ENCODE measurements at places on chromosomes 1 and 21.

- no peak for DNase-seq
Measured at GRCh38 chr1:62462370-62462769, 25.5 kb downstream of the USP1 start.

DNA sequence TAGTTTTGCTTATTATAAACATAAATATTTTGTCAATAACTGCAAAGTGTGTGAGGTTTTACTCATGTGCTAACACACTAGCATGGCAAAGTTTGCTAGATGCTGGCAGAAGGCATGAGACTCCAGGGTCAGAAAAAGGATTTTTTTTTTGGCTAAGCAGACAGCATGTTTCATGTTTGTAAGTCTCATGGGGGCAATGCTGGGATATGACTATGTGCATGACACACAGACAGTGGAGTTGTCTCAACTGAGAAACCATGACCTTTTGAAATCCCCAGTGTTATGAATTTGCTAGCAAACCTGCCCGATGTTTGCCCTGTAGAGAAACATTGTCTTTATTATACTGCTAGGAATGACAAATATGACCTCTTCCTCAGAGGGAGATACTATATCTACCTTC is 448.2 kb downstream of the BRINP3 start:
- no peak for DNase-seq

DNA sequence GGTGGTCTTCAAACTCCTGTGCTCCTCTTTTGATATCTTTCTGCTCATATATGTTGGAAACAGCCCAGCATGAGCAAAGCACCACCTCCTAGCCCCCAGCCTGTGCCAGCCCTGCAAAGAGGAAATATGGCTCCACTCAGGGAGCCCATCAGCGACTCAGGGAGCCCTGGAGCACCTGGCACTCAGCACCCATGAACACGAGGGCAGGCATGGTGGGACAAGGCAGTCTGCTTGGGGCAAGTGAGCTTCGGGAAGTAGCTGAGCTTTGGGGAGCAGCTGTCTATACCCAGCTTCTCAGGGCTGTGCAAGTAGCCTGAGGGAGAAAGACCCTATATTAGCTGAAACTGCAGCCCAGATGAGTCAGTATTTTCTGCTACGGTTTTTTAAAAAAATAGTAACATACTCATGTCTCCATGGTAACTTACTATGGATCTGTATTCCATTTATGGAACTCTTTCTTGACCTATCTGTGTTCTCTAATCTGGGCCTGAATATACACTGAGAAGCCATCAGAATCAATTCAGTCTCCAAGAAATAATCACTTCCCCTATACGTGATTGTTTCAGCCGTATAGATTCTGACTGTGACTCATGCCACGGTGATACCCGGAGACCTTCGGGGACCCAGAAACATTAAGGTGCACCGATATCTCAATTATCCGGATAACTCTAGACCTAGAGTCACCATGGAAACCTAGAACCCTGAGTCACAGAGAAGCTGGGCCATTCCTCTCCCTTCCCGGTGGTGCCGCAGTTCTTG is 1.5 kb upstream of the ETS2 start:
- peak; percentile 21 for DNase-seq

DNA sequence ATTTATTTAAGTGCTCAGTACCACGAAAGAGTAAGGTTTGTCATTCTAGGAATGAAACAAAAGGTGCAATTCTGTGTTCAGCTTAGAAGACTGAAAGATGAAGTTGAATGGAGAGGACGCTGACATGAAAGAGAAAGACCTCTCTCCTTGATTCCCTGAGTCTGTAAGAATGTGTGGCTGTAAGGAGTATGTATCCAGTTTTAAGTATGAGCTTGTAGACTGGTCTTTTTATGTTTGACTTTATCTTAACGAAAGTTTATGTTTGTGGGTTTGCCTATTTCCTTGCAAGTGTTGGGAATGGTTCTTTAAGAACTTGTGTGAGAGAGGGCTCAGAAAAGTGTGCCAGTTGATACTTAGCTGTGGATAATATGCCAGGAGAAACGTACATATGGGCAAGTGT is 1.4 kb downstream of the CHD1L start:
- no peak for DNase-seq

DNA sequence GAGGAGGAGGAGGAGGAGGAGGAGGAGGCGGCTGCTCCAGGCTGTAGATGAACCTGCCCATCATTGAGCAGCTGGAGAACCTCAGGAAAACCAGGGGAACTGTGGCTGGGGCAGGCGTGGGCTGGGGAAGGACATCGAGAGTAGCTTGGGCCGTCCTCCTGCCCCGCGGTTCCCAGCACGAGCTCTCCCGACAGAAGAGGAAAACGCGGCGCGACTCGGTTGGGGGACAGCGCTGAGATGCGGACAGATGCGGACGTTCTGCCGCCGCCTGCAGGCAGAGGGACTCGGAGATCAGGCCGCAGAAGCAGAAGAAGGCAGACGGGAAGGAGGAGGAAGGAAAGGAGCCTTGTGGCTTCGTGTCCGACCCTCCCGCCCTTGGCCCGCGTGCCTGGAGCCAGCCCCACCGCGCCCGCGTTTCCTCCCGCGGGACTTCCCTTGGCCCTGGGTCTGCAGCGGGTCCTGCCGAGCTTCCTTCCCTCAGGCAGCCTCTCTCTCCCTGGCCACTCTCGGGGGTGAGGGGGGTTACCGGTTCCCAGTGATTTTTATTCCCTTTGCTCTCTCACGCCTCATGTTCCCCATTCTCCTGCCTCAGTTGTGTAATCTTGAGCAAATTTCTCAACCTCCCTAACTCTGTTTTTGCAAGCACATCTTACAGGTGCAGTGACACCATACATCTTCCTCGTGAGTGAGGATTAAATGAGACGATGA is 1.7 kb upstream of the TNFRSF9 start:
- DNase-seq = peak; percentile 32

- no peak for DNase-seq
Measured at GRCh38 chr1:7113822-7114221, 328.6 kb downstream of the CAMTA1 start.

GRCh38 chr1:7719468-7720094 is 51.5 kb upstream of the VAMP3 start:
- DNase-seq = no peak

DNA sequence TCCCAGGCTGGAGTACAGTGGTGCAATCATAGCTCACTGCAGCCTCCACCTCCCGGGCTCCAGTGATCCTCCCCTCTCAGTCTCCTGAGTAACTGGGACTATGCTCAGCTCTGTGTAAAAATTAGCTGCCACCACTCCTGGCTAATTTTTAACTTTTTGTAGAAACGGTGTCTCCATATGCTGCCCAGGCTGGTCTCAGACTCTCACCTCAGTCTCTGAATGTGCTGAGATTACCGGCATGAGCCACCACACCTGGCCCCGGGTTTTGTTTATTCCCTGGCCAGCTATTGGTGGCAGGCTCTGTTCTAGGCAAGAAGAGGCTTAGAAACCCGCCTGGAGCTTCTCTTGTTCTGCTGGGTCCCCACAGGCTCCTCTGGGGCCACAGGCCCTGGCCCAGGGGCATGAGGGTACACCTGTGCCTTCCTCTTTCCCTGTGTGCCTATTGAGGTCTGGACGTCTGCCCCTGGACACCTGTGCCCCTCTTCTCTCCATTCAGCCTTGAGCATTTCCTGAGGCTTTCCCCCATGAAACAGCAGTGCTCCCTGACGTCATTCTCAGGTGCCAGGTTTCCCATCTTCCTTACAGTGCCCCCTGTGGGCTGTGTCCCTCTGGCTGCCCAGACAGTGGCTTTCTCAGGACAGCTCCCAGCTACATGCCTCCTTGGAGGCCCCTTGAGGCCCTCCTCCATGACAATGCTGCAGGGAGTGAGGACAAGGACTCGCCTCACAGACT is 57.5 kb downstream of the PCP4 start:
- no peak for DNase-seq

- no peak for DNase-seq
Measured at GRCh38 chr1:81052162-81052561, 748.6 kb upstream of the ADGRL2 start.

DNA sequence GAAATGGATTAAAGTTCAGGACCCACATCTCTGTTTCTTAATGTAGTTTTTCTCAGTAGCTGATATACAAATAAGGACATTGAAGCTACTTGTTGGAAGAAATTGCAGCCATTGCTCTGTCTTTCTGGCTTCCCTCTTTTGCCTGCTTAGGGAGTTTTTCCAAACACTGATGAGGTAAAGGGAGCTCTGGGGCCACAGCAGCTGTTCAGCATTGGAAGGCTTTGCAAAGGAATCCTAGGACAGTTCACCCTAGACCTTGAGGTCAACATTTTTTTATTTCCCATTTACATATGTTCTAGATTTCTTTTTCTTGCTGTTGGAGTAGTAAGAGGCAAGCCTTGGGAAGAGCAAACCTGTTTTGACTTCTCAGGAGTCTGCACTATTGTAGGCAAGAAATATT is 126.9 kb upstream of the PLPPR5 start:
- no peak for DNase-seq

- DNase-seq = no peak
Measured at GRCh38 chr1:167528057-167528728, 9.9 kb upstream of the CD247 start.

GRCh38 chr1:191368891-191369654 is 789.2 kb upstream of the RGS18 start:
- DNase-seq = no peak

GRCh38 chr1:75559136-75559535 is 51.8 kb downstream of the SLC44A5 start:
- no peak for DNase-seq

DNA sequence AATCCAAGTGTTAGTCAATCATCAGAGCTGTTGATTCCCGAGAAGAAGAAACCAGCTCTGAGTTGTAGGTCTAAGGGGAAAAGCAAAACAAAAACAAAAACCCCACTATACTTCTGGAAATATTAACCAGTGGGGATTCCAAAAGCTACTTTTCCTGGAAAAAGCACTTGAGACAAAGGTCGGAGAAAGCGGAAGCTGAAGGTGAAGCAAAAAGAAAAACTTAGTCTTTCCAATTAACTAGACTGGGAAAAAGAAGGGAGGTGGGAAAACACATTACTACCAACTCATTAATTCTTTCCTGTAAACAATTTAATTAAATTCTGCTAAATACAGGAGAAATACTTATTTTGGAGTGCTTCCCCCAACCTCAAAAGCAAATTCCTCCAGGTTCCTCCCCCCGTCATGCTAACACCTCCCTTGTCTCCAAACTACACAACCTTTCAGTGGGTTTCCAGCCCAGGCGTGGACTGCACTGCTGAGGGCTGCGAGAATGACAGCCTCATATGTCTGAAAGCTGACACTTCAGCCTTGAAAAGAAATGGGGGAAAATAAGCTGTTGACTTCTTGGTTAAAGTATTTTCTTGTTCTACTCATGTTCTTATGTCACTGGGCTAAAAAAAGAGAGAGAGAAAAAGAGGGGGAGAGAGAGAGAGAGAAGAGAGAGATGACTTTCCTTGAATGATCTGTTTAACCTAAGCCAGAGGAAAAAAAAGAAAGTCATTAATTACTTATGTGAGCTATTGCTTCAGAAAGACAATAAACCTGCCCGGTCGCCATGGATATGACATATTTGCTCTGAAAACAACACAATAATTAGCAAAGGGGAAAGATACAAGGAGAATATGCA is 5.1 kb downstream of the CASZ1 start:
- no peak for DNase-seq

- DNase-seq = no peak
Measured at GRCh38 chr1:7609311-7609994, 161.6 kb upstream of the VAMP3 start.

GRCh38 chr1:30656171-30656940 is 67.0 kb downstream of the MATN1 start:
- DNase-seq = no peak

DNA sequence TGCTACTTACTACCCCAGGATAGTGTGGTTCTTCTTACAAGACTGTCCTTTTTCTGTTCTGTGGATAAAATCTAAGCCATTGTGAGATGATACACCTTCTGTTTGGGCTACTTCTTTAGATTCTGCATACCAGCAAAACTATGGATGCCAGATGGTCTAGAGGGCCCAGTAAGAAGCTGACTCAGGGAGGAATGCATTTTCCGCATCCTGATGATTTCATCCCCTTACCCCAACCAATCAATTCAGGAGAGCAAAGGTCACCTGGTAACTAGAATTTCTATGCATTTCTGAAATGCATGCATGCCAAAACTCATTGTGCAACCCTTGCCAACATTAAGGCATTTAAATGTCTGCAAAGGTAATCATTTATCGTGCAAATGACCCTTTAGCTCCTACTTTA is 285.7 kb upstream of the ZP4 start:
- no peak for DNase-seq

DNA sequence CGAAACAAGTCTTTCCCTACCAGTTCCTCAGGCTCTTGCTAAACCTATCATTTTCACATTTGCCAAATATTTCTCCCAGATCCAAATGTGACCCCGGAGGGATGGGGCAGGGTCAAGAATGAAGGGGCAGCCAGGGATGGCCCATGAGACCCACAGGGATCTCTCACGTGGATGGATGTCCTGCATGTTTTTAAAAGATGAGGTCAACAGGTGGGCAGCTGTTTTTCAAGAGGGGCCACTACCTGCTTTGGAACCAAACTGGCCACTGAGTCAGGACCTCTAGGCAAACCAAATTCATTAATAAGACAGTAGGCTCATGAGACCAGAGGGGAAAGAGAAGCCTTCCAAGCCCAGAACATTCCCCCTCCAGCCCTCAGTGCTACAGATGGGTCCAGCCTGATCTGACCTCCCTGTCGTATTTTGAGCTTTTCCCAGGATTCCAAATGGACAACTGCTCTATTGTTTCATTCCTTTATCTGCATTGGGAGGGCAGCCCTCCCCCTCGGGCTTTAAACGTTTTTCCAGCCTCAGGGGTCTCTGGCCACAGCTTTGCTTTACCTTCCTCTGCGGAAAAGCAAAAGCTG is 252.5 kb upstream of the IRF2BP2 start:
- no peak for DNase-seq

GRCh38 chr1:3282656-3283430 is 171.6 kb upstream of the ARHGEF16 start:
- DNase-seq = no peak

GRCh38 chr1:60581455-60582220 is 500.7 kb upstream of the NFIA start:
- DNase-seq = no peak

DNA sequence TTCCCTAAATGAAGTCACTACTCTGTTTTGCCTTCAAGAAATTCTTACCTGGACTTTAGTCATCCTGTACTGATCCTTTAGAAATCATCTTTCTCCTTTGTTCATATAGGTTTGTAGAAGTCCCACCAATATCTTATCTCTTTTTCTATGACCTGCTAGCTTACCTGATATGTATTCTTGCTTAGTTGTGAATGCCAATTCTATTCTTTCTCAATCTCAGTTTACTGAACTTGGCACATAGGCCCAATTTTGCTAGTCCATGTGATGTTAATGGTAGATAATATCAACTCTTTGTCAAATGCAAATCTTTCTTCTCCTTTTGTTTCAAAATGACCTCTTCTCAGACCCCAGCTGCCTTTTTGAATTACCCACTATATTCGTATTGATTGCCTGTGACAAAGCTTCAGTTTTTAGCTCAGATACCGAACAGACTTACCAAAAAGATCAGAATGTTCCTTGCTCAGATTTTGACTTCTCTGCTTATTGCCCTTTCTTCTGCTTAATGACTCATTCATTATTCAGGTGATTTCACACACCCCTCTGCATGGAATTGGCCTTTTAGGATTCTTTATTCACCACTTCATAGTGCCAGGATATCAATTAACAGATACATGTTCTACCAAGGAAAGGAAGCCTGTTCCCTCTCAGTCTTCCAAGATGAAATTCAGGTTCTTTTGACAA is 20.6 kb downstream of the IPO9 start:
- DNase-seq = no peak
